ENCODE measurements at places on chromosomes 16 and 17.

DNA sequence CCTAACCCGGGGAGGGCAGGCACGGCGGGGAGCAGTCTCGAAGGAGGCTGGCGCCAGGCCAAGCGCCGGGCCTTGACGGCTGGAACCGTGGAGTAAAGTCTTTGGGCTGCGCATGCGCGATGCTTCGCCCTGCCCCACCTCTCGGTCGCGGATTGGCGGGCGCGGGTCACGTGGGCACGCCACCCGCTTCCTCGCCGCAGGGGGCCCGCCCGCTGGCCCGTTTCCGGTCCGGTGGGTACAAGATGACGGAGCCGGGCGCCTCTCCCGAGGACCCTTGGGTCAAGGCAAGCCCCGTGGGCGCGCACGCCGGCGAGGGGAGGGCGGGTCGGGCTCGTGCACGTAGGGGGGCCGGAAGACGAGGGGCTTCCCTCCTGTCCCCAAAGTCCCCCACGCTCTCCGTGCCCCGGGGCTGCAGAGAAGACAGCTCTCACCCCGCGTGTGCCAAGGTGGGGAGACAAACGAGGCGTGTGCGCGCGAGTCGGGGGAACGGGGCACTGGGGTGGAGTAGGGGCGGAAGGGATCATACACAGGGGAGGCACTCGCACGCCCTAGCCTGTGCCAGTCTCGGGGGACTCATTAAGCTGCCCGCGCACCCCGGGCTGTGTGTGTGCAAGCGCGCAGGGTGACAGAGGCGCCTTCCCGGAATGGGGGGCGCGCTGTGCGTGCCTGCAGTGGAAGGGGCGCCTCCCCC is at the start of gene MLX:
TSS of gene MLX (plus strand) at position 218 of the 691 bp plus-strand sequence. CDS start at position 243, 25 bp downstream.
- peak; percentile 94 for DNase-seq

DNA sequence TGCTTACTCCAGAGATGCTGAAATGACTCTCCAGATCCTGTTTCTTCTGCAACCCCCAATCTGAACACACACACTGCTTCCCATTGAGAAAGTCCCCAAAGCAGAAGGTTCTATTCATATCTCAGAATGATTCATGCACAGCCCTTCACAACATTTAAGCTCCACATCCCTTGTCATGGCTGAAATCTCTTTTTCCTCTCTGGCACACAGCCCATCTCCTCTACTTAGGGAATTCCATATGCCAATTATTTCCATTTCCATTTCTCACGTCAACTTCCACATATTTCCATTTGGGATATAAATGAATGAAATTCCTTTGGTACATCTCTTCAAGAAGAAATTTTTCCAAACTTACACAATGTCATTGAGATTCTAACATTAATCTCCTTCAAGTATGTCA is 119.6 kb downstream of the CDH11 start:
- no peak for DNase-seq

- peak; percentile 100 for DNase-seq
Observed at GRCh38 chr16:588889-589657, 793 bp upstream of the RAB40C start.

GRCh38 chr16:27947696-27948095 is 115.8 kb downstream of the GSG1L start:
- DNase-seq = no peak

DNA sequence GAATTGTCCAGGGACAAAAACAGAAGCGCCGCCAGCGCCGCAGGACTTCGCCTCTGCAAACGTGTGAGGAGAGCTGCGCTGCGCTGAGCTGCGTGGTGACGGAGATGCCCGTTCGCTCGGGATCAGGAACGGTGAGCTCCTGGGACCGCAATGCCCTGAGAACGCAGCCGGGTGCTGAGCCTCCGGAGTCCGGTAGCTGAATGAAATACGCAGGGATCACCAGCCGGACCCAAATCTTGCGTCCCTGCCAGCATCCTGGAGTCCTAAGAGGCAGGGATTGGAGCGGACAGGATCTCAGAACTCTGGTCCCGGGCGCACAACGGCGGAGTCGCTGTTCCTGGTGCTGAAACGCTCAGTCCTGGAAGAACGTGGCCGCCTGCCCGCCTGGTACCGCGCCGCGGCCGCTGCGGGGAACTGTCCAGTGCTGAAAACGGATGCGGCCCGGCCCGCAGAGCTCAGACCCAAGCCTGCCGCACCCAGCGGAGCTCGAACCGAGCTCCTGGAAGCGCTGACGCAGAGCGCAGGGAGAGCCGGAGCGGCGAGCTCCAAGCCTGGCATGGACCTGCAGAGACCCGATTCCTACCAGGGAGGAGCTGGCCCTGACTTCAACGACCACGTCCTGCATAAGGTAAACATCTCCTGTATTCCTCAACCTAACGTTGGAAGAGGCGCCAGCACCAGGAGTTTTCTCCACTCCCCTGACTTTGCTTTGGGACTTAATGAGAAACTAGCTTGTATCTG is 41.5 kb downstream of the CD300LF start:
- DNase-seq = peak; percentile 84
